ENCODE measurements at places on chromosomes 16 and 17. TPM values are rescaled to one million over a fixed set of nuclear protein-coding genes. Genes with fewer than 3 reads are reported as not detected.
A peak's percentile ranks its signal among the peaks of the same experiment; 100 is the strongest.

Gene CMC2
- 86.2 TPM for total RNA-seq

Gene STH
- not detected for total RNA-seq

Gene SYCE1L
- total RNA-seq = 1.7 TPM

Gene TMEM235
- total RNA-seq = not detected

Gene ATP2A3
- 8.9 TPM for total RNA-seq

Gene ITGB4
- total RNA-seq = 362 TPM

- DNase-seq = peak; percentile 90
Observed at GRCh38 chr17:14471052-14471451, 170.2 kb downstream of the HS3ST3B1 start.

DNA sequence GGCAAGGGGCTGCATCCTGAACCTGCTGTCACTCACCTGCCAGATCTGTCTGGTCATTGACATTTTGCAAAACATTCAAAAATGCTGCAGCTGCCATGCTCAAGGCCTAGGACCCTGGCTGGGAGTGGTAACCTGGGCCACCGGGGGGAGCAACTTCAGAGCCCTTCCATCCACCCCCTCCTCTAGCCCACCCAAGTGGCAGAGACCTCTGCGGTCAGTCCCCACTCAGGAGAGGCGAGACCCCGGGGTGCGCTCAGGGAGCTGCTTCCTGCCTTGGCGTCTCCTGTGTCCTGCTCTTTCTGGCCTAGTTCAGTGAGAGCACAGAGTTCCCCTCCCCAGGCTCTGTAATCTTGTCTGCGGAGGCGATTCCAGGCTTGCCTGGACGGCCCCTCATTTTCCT is 108.8 kb downstream of the CCDC182 start:
- no peak for DNase-seq

DNA sequence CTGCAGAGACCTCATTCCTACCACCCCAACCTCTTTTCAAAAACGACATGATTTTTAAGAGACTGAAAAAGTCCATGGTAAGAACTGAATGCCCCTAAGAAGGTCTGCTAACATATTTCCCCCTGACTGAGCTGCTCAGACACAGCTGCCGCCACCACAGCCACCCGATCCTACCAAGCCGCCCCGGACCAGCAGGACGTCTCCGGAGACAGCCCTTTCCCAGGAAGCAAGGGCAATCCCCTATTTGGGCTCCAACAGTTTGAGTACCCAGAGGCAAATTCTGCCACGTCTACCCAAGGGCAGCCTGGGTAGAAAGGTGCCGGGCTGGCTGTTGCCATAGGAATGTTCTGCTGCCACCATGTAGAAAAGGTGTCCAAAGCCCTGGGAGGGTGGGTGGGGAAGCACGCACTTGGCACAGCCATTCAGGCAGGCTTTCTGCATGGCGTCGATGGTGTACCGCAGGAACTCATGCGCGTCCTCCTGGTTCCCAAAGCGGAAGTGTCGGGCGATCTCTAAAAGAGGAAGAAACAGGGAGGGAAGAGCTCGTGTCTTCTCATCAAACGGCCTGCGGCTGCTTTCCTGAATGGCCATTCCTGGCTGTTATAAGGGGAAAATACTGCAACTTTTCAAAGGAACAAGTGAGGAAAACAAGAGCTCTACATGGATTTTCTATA is 13.6 kb downstream of the USP36 start:
- DNase-seq = no peak

GRCh38 chr16:85029408-85029784 is 1.8 kb downstream of the KIAA0513 start:
- DNase-seq = peak; percentile 87

DNA sequence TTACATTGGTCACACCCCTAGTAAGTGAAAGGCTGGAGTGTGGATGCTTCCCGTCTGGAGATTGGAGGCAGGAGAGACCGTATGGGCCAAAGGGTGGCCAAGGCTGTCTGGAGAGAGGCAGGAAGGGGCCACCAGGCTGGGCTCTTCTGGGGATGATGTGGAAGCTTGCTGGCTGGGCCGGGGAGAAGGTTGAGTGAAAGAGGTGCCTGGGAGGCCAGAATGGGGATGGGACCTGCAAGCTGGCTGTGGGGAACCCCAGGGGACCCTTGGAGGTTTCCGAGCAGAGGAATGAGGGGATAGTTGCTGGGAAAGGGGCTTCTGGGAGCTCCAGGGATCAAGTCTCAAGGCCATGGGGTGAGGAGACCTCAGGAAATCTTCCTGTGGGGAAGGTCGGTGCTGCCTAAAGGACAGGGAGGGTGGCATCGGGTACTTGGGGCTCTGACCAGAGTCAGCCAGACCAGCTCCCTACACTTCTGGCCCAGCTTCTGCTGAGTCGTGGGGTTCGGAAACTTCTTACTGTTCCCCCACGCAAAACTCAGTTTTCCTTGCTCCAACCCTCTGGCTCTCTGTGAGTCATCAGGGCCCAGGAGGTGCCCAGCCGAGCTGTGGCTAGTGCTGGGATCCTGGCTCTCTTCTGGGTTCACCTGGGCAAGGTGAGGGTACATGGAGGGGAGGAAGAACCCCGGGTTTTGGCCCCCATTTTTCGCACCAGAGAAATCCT is 3.1 kb downstream of the MRC2 start:
- DNase-seq = no peak

DNA sequence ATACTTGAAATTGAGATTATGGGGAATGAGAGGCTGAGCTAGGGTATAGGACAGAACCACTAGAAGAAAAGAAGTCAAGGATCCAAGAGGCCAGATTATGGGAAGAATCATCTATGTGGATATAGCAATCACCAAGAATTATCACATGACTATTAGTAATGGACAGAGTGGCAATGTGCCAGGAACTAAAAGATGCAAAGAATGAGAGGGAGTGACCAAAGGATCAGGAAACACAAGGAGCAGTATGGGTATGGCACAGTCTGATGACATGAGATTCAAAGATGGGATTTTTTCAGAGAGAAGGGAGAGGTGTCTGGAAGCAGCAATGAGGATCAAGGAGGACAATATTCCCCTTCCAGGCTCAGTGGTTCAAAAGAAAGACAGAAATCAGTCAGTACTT is 212.2 kb downstream of the AATF start:
- peak; percentile 43 for DNase-seq

- no peak for DNase-seq
Observed at GRCh38 chr16:88358023-88358420, 24.7 kb upstream of the ZNF469 start.

DNA sequence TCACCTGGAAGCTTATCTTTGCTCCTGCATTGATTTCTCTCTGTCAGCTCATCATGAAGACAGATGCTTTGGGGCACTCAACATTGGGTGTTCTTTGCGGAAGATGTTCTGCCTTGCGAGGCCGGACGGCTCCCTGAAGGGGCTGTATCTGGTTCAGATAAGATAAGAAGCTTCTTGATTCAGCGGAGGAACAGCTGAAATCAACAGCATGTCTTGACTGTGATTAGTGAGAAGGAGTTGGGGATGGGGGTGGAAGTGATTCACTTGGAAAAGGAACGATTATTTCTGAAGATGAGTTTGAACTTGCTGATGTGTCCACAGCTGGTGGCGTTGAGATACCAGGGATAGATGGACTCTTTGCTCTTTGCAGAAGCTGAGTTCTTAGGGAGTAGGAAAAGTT is 126.9 kb upstream of the WSCD1 start:
- DNase-seq = no peak

DNA sequence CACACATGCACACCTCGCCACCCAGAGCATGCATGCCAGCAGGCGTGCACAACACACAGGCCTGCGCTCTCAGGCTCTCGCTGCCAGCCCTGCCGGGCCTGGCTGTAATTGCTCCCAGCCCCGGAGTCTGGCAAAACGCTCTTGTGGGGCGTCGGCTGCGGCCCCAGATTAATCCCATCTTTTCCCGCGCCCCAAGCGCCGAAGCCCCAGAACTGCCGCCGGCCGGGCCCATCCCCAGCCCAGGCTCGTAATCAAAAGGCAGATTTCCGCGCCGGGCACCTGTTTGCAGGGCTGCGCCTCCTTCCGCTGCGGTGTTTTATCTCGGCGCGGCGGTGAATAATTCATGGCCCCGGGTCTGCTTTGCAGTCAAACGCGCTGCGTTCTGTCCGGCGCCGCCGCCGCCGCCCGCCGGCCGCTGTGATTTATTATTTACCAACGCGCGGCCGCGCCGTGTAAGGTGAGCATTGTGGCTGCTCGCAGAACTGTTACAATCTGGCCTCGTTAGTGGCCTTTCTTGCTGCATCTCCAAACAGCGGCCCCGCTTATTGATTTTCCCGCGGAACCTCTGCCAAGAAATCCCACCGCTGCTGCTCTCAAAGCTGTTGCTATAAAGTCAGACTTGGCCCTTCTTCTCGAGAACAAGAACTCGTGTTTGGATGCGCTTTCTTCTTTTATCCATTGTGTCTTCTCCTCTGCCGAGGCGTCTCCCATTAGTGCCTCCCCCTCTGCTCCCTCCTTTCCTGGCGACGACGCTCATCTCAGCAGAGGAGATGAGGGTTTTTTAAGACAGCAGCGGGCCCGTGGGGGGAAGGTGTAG is 126.1 kb downstream of the IRX5 start:
- no peak for DNase-seq

DNA sequence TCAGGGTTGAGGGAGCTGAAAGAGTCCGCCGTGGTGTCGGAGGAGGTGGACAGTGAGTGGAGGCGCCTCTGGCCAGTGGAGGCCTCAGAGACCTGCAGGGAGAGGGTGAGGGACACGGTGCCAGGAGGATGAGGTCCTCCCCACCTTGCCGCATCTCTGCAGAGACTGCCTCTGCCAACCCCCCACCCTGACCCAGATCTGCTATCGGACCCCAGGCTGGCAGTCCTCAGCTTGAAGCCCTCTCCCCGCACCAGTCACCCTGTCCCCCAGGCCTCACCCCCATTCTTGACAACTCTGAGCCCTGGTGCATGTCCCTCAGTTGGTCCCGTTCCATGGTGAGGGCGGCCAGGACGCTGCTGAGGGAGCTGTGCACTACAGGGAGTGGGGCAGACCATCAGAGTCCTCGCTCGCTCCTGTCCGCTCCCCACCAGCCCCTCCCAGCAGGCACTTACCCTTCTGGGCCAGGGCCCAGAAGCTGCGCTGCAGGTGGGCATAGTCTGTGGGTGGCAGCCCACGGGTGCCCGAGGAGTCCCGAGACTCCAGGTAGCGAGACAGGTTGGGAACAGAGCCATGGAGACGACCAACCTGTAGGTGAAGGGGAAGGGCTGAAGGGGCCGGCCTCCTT is 5.4 kb downstream of the OSBPL7 start:
- no peak for DNase-seq

DNA sequence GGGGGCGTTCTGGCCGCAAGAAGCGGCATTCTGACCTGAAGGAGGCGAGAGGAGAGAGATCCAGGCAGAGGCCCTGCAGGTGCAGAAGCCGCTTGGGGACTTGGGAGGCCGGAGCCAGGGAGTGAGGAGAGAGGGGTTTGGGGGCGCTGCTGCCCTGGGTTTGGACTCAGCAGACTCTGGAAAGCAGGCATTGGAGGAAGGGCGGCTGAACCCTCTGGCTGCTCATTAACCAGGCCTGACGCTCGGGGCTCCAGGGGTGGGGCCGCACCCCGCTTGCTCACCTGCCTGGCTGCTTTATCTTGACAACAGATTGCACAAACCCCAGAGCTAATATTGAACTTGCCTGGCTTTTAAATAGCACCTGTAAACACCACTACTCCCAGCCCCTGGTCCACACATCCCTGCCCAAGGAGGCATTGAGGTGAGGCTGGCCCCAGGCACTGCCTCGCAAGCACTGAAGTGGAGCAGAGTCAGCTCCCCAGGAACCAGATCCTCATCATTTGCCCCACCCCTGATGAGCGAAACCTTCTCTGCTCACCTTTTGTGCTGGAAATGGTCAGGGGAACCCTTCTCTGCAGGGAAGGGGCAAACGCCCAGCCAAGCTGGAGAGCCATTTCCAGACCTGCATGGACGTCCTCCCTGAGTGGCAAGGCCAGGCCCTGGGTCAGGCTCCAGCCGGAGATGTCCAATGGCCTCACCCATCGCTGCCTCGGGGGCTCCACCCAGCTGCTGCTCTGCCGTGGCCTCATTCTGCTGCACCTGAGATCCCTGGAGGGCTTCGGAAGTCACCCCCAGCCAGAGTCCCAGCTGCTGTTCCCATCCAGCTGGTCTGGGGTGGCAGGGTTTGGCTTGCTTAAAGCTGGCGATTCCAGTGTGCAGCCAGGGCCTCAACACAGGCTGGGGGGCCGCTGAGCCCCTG is 190.2 kb upstream of the GSE1 start:
- DNase-seq = no peak

DNA sequence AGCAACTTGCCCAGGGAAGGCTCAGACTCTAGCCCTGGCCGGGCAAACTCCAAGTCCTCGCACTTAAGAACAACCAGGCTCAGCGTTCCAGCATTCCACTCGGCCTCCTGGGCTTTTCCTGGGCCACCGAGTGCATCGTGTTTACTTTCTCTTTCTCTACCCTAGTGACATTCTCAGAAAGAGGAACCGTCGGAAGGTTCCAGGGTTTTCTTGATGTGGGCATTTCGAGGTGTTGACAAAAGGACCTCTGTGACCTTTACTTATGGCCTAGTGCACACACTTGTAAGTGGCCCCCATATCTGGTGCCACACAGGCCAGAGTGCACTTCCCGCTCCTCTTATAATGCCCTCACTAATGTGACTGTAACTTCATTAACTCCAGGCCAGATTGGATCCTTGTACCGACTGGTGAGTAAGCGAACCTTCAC is 3.1 kb upstream of the BANP start:
- DNase-seq = no peak

- DNase-seq = peak; percentile 75
Observed at GRCh38 chr16:29784157-29784556, 6.1 kb downstream of the ZG16 start.

GRCh38 chr16:79164388-79164995 is 436.0 kb downstream of the MAF start:
- no peak for DNase-seq

- DNase-seq = no peak
Observed at GRCh38 chr17:15492791-15493692, 25.6 kb upstream of the CDRT4 start.

DNA sequence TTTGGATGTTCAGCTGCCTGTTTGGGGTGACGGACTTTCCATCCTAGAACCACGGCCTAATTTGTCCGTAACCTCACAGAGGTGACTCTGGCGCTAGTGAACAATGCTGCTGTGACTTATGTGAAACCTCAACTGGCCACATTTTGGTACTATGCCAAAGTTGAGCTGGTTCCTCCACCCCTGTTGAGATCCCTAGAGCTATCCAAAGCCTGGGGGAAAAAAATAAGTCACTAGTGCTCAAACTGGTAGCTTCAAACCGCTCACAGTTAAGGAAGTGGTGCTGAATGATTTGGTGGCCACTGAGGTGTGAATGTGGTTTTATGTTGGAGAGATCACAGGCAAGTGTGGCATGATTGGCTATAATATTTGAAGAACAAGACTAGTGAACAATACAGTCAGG is 11.3 kb upstream of the TUBG2 start:
- DNase-seq = no peak
